Karpas-422 (cell line): ENCODE measurements at places on chromosomes 1 and 21. TPM values are rescaled to one million over a fixed set of nuclear protein-coding genes. Genes with fewer than 3 reads are reported as not detected.

- H3K4me1 ChIP-seq: no peaks in the 10 kb centered on the region
- H3K27ac ChIP-seq: no peak overlapping the region
- H3K36me3 ChIP-seq: no peaks in the 10 kb centered on the region
- H3K27me3 ChIP-seq: no peaks in the 10 kb centered on the region
Observed at GRCh38 chr1:64484651-64485050, 14.7 kb downstream of the CACHD1 start.

- H3K4me3 ChIP-seq: peak overlapping the region; percentile 7; the same call in 1 of the 2 replicates
- peaks cover 66% of the 10 kb centered on the region for H3K4me1 ChIP-seq
- no peaks in the 10 kb centered on the region for H3K27me3 ChIP-seq
- DNase-seq: no peak
- H3K27ac ChIP-seq: peak overlapping the region; percentile 48
Observed at GRCh38 chr1:161778522-161778921, 12.4 kb downstream of the ATF6 start.

DNA sequence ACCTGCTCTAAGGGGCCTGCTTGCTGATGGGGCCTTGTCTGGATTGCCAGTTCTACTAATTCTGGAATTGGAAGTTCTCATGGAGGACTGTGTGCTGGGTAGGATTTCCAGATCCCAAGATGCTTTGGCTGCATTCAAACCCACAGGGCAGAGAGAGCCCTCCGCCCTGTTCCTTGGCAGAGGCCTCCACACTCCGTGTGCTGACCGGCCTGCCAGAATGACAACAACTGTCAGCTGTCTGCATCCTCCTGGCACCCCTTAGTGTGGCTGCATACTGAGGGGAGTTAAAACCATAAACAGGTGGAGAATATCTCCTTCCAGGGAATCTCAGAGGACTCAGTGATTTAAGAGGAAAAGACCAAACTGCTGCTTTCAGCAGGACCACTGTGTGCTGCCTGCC is 60.7 kb downstream of the ADARB1 start:
- no peak for DNase-seq
- no peaks in the 10 kb centered on the region for H3K27me3 ChIP-seq
- no peak overlapping the region for H3K27ac ChIP-seq
- H3K36me3 ChIP-seq: no peaks in the 10 kb centered on the region
- no peak overlapping the region for H3K4me3 ChIP-seq
- no peaks in the 10 kb centered on the region for H3K4me1 ChIP-seq

DNA sequence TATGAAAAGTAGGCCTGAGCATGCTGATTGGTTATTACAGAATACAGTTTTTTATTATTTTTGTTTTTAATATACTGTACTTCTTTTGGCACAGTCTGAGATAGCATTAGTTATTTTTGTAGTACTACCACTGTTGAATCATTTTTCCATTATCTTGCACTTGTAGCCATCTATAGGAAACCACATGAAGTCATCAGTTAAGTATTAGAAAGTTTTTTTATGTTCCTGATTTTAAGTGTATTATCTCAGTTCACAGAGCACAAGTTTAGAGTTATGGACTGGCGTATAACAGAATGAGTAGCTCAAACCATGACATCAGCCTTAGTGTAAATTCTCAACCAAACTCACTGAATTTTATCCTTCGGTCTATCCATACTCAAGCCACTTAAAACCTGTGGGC is 22.8 kb downstream of the DHX9 start:
- no peaks in the 10 kb centered on the region for H3K27me3 ChIP-seq
- H3K4me1 ChIP-seq: no peaks in the 10 kb centered on the region
- no peak overlapping the region for H3K4me3 ChIP-seq
- no peak overlapping the region for H3K27ac ChIP-seq

GRCh38 chr1:161069731-161070270 is at the start of gene ARHGAP30:
TSS of gene ARHGAP30 (minus strand) at chr1:161069891. CDS start at chr1:161069624, 267 bp downstream.
- H3K4me3 ChIP-seq: peak within 1 kb of the TSS; percentile 97
- peaks cover 6% of the 10 kb centered on the region; the same call in 1 of the 2 replicates for H3K36me3 ChIP-seq
- H3K4me1 ChIP-seq: peaks cover 30% of the 10 kb centered on the region

DNA sequence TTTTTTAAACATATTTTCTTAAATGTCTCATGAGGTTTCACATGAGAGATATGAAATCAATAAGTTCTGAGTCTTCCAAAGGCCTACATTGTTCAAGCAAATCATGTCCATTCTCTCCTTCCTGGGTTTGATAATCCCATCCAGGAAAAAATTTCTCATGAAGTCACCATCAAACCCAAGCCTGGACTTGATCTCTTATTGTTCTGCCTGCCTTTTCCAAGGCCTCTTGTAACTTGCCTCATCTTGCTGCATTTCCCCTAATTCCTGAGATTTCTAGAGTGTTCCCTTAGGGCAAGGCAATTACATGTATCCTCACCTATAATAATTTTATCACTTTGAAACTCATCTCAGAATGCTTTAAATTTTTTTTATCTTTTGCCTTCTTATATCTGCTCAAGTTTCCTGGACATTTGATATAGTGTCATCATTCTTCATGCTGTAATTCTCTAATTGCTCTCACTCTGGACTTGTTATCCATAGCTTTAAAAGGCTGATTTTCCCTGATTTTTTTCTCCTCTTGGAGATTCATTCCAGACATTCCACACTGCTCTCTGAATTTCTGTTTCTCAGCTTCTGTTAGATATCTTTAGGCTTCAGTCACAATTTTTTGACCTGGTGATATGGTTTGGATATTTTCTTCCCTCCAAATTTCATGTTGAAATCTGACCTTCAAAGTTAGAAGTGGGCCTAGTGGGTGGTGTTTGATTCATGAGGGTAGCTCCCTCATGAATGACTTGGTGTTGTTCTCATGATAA is 126.4 kb downstream of the LRRC7 start:
- H3K27ac ChIP-seq: no peak overlapping the region
- H3K4me1 ChIP-seq: no peaks in the 10 kb centered on the region
- DNase-seq: no peak
- no peak overlapping the region for H3K4me3 ChIP-seq

- no peak overlapping the region for H3K4me3 ChIP-seq
- 0 out of 2 replicates have a peak, but pooled peaks cover 2% of the 10 kb centered on the region for H3K27me3 ChIP-seq
- H3K4me1 ChIP-seq: no peaks in the 10 kb centered on the region
Observed at GRCh38 chr1:7611421-7612010, 159.6 kb upstream of the VAMP3 start.

DNA sequence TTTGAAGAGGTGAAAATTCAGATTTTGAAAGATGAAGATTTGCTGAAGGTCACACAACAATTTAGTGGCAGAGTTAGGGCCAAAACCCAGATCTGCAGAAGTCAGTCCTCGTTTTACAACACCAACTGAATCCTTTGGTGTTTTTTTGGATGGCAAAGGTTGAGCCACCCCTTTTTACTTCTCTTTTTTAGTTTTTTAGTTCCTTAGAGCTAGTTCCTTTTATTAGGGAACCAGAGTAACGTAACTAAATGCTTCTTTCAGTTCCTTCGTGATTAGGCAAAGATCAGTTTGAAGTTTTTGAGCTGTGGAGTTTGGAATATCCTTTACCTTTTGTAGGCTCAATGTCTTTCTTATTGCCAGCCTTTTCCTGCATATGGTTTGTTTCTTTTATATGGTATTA is 67.9 kb upstream of the ARID1A start:
- no peak overlapping the region for H3K27ac ChIP-seq
- DNase-seq: peak; percentile 46
- no peak overlapping the region for H3K4me3 ChIP-seq
- H3K4me1 ChIP-seq: peaks cover 8% of the 10 kb centered on the region
- no peaks in the 10 kb centered on the region for H3K27me3 ChIP-seq
- H3K36me3 ChIP-seq: no peaks in the 10 kb centered on the region

GRCh38 chr1:186144505-186144904 is 230.5 kb downstream of the TPR start:
- H3K27me3 ChIP-seq: no peaks in the 10 kb centered on the region
- no peak for DNase-seq
- H3K36me3 ChIP-seq: no peaks in the 10 kb centered on the region
- no peak overlapping the region for H3K27ac ChIP-seq

DNA sequence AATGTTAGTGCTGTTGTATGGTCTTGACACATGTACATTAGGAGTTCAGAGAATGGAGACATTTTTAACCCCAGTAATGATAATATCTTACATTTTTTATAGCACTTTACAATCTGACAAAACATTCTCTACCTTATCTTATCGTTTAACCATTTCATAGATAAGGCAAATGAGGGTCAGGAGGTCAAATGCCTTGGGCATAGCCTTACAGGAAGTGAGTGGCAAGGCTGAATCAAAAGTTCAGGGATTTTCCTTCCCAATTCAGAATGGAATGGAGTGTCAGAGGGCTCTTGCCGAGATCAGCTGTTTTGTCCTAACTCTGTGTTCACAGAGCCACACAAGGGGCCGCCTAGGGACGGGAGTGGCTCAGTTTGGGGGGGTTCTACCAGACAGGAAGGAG is 57.6 kb upstream of the AK4 start:
- no peaks in the 10 kb centered on the region for H3K27me3 ChIP-seq
- no peak for DNase-seq
- H3K27ac ChIP-seq: no peak overlapping the region
- no peak overlapping the region for H3K4me3 ChIP-seq
- H3K36me3 ChIP-seq: no peaks in the 10 kb centered on the region

DNA sequence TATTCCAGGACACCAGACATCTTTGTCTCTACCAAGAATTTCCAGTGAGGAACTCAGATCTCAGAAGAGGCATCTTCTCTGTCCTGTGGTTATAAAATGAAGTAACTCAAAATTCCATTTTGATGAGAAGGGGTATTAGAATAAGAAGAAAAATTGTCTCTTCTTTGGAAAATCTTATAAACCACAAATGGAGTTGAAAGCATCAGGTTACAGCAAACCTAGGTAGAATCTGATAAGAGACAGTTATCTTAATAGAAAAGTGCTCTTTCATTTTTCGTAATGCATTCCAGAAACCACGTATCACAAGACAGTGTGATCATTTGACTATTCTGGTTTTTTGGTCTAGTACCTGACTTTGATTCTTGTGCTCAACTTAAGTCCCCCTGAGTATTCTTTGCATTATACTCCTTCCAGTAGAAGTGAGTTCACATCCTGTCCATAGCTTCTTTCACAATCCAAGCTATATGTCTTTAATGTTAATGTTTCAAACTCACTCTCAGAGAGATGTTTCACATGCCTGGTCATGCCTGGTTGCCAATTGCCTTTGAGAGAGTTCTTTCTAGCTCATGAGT is 120.9 kb upstream of the PRDX6 start:
- DNase-seq: no peak
- no peaks in the 10 kb centered on the region for H3K27me3 ChIP-seq
- H3K27ac ChIP-seq: no peak overlapping the region

The DTL gene
- 10.4 and 13.5 TPM in 2 replicates for total RNA-seq

The LAMB3 gene
- total RNA-seq: 0.04 and 1.3 TPM in 2 replicates

The GCSAML gene
- not detected in 2 replicates for total RNA-seq

The LCE2B gene
- total RNA-seq: not detected in 2 replicates

The SPRR2E gene
- not detected in 2 replicates for total RNA-seq

The AGO3 gene
- 21.2 and 46.8 TPM in 2 replicates for total RNA-seq

The PRDM16 gene
- not detected in 2 replicates for total RNA-seq

The BGLAP gene
- 0.18 and 0.48 TPM in 2 replicates for total RNA-seq

The CLDN17 gene
- not detected in 2 replicates for total RNA-seq

The PADI2 gene
- total RNA-seq: not detected in 2 replicates

The AADACL3 gene
- total RNA-seq: not detected in 2 replicates

The HTR6 gene
- total RNA-seq: not detected in 2 replicates
